Spinal cord (tissue), 10 donors: ENCODE measurements at places on chromosomes 13 and 19. TPM values are rescaled to one million over a fixed set of nuclear protein-coding genes. Genes with fewer than 3 reads are reported as not detected.

SLAIN1 gene
- total RNA-seq, result 72.6 TPM

ZBTB32 gene
- not detected for total RNA-seq

SMIM24 gene
- total RNA-seq, result not detected

ZNF541 gene
- total RNA-seq, result 0.22 TPM

CCNE1 gene
- total RNA-seq, result 6.3 TPM

ZNF181 gene
- 35.4 TPM for total RNA-seq

DNA sequence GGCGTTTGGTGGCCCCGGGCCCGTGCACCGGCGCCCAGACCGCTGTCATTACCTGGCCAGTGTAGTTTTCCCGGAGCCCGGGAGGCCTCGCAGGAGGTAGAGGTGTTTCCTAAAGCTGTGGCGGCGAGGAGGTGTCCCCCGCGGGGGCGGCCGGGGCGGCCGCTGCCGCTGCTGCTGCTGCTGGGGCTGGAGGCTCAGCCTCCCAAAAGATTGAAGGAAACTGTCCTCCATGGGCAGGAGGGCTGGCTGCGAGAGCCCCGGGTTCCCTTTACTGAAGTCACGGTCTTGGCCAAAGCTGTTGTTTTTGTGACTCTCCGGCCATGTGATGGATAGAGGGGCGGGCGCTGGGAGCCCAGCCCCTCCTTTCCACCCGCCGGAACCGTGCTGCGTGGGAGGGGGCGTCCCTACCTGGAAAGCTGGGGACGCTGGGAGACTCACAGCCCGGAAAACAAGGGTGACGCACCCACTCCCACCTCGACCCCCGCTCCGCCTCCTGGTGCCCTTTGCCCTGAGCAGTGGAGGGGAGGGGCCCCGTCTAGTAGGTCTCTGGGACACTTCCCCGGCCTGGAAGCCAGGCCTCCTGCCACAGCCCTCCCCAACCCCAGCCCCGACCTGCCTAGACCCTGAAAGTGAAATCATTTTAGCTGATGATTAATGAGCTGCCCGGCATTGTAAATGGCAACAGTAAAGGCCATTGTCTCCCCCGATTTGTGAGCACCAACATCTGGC, at the start of gene N4BP2L1:
TSS of gene N4BP2L1 (minus strand) at position 279 of the 729 bp plus-strand sequence. CDS start at position 231, 48 bp downstream.
- no peak for DNase-seq

DNA sequence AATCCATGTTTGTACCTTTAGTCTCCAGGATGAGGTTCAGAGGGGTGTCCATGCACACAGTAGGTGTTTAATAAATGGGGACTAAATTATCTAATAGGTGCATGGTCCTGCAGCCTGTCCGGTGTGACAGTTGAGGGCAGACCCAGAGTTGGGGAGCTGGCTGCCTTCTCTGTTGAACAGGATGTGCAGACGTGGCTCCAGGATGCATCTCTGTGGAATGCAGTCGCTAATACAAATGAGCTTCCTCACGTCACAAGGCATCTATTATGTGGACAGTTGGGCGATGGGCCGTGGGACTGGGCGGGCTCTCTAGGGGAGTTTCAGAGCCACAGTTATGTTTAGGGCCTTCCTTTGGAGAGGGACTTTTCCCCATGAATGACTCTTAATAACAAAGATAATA, 71.0 kb downstream of the SIPA1L3 start:
- DNase-seq, result peak; percentile 75

- no peak for DNase-seq
Measured at GRCh38 chr13:110423689-110424302, 116.7 kb downstream of the COL4A2 start.

GRCh38 chr19:3743486-3743885, 18.0 kb downstream of the APBA3 start:
- no peak for DNase-seq

GRCh38 chr13:68439817-68440216, 1209.7 kb upstream of the PCDH9 start:
- DNase-seq, result no peak

DNA sequence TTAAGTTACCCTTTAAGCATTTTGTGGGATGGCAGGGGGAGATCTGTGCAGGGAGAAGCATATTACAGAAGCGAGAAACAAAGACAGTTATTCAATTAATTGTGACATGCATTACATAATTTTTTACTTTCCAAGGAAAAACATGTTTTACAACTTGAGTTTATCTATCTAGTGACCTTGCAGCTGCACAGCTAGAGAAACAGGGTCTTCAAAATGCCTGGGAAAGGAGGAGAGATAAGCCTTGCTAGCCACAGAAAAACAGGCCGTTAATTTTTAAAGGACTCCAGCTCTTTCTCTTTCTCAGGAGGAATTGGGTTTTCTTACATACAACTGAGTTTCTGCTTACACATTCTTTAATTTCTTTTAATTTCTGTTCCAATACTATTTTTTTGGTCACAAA, 14.8 kb upstream of the ZNF431 start:
- no peak for DNase-seq

GRCh38 chr13:51955816-51956603, 55.2 kb downstream of the ATP7B start:
- no peak for DNase-seq

DNA sequence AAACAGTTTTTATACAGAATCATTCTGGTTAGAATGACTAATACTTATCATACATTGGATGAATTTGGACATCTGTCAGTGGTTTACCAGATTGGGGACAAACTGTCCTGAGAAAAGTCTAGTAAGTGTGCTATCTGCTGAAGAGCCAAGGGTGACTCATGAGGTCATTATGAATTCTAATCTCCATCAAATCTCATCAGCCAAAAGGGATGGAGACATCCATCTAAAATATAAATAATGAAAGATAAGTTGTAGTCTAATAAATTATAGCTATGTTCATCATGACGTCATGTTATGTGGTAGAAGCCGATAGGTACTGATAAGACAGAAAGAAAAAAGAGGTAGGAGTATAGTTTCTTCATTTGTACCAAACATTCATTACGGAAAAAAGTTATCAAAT, 804.4 kb downstream of the PCDH9 start:
- no peak for DNase-seq

DNA sequence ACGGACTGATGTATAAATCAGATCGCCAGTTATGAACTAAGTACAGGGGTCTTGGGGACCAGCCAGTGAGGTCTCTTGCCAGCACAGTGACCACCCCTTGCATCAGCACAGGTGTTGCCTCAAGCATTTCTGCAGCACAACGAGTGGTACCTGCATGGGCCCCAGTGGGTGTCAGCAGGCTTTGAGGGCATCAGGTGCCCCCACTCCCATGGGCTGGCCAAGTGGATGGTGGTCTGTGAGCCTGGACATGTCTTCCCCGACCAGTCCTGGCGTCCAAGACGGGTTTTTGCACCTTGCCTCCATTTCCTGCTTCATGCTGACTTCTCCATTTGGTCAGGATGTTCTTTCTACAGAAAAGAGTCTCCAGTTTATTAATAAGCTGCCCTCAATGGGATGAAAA, 22.4 kb upstream of the ARHGEF7 start:
- DNase-seq, result no peak

- no peak for DNase-seq
Measured at GRCh38 chr19:14139944-14140343, 3.6 kb upstream of the ASF1B start.

DNA sequence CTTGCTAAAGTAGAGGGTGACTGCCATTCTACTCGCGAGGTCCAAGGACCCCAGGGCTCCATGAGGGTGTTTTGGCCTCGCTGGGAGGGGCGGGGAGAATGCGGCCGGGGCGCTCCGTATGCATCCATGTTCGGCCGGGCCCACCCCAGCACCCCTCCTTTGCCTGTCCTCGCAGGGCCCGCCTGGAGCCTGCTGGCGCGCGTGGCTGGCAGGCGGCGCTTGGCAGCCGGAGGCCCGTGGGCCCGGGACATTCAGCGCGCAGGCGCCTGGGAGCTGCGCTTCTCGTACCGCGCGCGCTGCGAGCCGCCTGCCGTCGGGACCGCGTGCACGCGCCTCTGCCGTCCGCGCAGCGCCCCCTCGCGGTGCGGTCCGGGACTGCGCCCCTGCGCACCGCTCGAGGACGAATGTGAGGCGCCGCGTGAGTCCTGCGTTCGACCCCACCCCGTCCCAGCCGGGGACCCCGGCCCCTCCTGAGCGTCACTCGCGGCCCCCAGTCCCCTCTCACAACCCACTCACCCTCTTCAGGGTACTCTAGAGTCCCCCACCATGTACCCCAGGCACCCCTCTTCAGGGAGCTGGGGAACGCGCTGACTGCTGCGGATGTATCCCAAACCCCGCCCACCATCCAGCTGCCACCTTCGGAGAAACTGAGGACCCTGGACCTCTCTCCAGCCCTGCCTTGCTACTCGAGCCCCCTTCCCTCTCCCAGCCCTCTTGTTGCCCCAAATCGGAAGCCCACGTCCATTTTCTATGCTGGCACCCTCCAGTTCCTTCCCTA, 4.1 kb downstream of the DLL3 start:
- DNase-seq, result no peak

GRCh38 chr19:46648060-46648960, 12.3 kb upstream of the GNG8 start:
- no peak for DNase-seq

- DNase-seq, result no peak
Measured at GRCh38 chr13:34913040-34913439, 29.0 kb upstream of the NBEA start.

- DNase-seq, result no peak
Measured at GRCh38 chr19:17829855-17830566, 8.7 kb upstream of the INSL3 start.

DNA sequence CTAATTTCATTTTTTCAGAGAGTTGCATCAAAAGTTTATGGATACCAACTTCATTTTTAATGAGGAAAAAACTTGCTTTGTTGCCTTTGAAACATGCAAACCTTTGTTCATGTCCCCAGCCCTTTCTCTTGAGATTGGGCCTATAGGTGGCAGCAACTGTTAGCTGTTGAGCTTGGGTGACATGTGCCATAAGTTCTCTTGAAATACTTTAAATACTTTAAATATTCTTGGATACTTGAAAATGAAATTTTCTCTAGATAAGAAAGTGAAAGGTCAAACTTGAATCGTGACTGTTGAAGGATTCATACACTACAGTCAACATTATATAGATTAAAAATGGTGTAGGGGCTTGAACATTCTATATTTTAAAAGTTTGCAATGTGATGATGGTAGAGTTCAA, 294.9 kb downstream of the NDFIP2 start:
- DNase-seq, result no peak

DNA sequence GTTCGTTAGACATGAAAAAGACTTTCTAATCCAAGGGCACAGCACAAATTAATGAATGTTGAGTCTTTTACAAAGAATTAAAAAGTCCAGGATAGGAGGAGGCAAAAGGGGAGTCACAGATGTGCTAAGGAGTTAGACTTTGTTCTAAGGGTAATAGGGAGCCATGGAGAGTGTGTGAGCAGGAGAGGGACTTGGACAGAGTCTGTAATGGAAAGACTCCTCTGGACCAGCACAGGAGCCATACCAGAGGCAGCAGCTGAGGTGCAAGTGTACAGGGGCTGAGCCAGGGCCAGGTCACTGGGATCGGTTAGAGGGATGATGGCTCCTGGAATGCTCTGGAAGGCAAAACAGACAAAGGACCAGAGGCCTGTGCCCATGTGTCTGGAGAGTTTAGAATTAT, 10.5 kb downstream of the GTPBP3 start:
- DNase-seq, result no peak

DNA sequence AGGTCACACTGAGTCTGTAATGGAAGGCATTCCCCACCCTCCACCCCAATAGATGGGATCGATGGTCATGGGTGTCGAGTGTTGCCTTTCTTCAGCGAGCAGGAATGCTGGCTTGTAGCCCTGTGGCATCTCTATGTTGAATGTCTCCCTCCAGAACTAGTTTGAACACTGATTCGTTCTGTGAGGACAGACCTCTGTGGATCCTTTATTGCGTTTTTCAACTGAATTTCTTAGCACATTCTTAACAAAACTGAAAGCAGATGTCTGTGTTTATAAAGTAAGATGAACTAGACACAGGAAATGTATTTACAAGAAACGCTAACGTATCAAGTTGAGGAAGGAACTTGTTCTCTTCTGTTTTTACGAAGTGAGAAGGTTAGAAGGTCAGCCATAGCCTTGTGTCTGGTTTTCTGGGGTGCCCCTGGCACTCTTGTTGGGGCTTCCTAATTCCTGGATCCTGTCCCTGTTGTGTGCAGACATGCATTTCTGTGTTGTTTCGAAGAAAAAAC, 36.8 kb upstream of the TM9SF2 start:
- DNase-seq, result no peak

- DNase-seq, result no peak
Measured at GRCh38 chr19:43667126-43667875, 2.7 kb downstream of the PLAUR start.

GRCh38 chr13:79349011-79349410, 57.0 kb downstream of the RBM26 start:
- DNase-seq, result no peak

- DNase-seq, result no peak
Measured at GRCh38 chr19:40703029-40703755, 12.7 kb upstream of the NUMBL start.

DNA sequence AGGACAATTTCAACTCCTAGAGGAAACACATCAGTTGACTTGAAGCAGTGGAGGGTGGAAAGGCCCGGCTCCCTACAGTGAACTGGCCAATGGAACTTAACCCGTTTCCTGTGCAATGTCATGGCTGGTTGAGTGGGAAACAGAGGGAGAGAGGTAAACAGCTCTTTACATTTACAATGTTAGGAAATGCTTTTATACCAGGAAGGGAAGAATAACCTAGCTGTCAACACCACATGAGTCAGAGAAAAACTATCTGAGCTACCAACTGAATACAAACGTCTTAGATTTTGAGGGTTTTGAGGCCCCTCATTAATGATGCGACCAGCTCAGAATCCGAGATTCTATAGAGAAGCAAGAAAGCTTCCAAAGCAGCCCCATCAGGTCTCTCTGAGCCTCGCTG, 36.7 kb downstream of the CARD8 start:
- no peak for DNase-seq
